ENCODE measurements at places on chromosomes 12 and 14.

DNA sequence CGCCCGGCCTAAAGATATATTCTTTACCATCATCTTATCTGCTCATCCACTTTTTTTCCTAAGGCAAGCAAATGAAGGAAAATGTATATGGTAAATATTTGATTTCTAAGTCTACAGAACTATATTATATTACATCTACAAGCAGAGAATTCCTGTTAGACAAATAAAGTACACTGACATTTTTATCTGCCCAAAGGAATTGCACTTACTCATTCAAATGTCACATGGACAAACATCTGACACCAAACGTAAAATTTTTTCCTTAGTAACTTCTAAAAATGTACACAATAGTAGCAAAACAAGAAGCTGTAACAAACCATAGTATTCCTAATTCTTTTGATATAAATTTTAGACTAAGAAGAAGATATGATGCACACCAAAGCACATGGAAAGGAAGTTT is 51.0 kb downstream of the SPPL3 start:
- peak; percentile 66 for DNase-seq

DNA sequence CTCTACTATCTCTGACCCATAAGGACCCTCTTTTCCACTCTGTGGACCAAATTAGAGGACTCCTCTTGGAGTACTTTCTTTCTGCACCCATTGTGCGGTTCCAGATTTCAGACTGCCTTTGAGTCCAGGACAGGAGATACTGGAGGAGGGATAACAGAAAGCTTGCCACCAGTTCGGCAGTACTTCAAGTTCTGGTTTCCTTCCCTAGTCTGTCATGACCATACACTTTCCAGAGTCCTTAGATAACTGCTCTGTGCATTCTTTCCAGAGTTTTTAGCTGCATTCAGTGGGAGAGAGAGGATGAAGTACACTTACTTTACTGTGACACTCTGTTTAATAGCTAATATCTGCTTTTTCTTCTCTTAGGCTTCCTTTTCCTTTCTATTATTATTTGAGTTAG is 54.8 kb upstream of the OSBPL8 start:
- DNase-seq = no peak

GRCh38 chr12:80196419-80196818 is 97.1 kb downstream of the OTOGL start:
- DNase-seq = no peak

DNA sequence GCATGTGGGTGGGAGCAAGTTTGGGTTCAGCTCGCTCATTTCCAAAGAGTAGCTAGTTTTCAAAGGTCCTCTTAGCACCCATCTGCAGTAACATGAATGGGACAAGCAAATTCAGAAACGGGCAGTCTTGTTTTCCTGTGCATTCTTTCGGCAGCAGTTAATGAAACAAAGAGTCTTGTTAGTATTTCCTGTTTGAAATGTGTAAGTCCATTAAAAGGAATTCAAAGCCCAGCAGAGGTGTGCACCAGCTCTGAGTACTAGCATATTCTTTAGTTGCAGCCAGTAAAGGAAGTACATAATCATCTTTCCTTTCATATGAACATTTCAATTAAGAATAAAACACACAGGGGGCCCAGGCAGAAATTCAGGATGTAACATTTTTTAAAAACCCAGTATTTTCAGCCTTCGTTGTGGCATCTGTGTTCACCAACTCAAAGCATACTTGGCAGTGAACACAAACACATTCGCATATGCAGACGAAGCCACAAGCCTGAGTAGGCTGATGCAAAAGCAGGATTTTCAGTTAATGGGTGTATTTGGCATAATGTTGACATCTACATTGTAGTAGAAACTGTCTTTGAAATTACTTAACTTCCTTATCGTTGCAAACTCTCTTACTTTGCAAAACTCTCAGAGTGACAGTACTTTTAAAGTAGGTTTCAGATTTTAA is 570.0 kb upstream of the FLRT2 start:
- no peak for DNase-seq

DNA sequence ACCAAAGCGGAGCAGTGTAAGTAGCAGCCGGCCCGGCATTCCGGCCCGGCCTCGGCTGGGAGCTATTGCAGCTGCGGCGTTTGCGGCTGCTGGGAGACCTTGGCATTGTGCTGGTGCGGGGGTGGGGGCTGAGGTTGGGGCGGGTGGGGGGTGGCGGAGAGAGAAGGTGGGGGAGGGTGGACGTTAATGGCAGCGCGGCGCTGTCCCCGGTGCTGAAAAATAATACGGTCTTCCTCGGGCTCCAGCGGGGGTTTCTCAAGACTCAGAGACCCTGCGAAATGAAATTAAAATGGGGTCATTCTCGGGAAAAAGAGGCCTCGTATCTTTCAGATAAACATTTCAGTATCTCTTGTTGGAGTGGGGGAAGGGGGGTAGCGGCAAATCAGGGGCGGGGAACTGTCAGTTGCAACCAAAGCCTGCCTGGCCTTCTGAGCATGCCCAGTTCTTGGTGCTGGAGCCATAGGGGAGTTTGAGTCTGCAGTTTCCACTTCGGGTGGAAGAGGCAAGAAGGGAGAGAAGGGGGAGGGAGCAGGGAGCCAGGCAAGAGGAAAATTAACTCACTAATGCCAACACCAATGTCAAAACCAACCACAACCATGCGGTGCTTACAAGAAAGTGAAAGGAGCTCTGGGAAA is 414 bp downstream of the UNC79 start:
- peak; percentile 13 for DNase-seq

- peak; percentile 7 for DNase-seq
These were observed 236.2 kb downstream of the EGLN3 start for GRCh38 chr14:33714527-33715226.

- DNase-seq = no peak
These were observed 175.7 kb downstream of the CACNA1C start for GRCh38 chr12:2228535-2228934.

DNA sequence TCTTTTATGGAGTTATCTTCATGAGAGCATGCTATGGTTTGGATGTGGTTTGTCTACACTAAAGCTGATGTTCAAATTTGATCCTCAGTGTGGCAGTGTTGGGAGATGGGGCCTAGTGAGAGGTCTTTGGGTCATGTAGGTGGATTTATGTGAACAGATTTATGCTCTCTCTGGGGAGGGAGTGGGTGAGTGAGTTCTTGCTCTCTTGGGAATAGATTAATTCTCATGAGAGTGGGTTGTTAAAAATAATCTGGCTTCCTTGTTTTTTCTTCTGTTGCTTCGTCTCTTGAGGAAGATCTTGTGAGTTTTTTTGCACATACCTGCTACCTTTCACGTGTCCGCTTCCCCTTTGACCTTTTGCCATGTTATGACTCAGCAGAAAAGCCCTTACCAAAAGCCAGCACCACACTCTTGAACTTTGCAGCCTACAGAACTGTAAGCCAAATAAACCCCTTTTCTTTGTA is 20.5 kb downstream of the DERA start:
- DNase-seq = peak; percentile 23

GRCh38 chr12:32034045-32034444 is 72.6 kb upstream of the BICD1 start:
- no peak for DNase-seq

DNA sequence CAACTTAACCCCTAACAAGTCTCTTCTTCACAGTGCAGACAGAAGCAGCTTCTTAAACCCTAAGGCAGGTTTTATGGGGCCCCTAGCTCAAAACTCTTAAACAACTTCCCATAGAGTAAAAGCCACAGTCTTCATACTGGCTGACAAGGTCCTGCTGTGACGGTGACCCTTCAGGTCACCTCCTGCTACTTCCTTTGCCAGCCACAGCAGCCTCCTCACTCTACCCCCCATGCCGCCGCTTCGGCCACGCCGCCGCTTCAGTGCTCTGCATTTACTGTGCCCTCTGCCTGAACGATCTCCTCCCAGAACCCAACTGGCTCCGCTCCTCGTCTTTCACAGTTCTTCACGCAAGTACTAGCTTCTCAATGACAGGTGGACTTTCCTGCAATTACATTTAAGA is 45.5 kb downstream of the ACADS start:
- no peak for DNase-seq

- peak; percentile 87 for DNase-seq
These were observed 15.5 kb downstream of the REM2 start for GRCh38 chr14:22898302-22899090.
